ENCODE measurements at places on chromosomes 11 and 22.
A peak's percentile ranks its signal among the peaks of the same experiment; 100 is the strongest.

- peak; percentile 73 for DNase-seq
Observed at GRCh38 chr22:20569059-20570058, 61.9 kb downstream of the MED15 start.

DNA sequence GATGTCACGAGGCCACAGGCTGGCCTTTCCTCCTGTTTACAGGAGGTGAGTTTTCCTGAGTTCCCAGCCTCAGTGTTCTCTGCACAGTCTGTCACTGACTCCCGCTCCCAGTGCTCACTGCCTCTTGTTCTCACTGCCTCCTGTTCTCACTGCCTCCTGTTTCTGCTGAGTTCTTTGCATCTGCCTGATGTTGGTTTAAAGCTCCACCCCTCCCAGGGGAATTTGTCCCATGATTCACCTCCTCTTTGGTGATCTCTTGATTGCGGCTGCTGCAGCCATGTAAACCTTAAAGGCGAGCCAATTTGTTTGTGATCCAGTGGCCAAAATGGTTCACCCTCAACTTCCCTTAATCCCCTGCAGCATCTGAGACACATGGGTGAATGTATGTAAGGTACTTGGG lies 6.0 kb upstream of the TUBA8 start:
- no peak for DNase-seq

DNA sequence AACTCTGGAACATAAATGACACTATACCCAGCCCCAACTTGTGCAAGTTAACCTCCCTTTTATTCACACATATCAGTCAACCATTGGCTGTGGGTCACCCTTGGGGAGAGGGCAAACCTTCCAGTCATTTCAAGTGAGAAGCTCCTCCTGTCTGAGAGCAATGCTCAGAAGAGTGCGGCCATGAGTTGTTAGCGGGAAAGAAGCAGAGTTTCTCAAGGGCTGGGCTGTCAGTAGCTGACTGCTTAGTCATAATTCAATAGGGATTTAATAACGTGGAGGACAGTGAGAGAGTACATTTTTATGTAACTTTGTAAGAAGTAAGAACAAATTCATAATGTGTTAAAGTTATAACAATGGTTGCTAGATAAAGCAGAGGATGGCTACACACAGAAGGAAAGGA lies 5.1 kb downstream of the PATE2 start:
- DNase-seq, result no peak

DNA sequence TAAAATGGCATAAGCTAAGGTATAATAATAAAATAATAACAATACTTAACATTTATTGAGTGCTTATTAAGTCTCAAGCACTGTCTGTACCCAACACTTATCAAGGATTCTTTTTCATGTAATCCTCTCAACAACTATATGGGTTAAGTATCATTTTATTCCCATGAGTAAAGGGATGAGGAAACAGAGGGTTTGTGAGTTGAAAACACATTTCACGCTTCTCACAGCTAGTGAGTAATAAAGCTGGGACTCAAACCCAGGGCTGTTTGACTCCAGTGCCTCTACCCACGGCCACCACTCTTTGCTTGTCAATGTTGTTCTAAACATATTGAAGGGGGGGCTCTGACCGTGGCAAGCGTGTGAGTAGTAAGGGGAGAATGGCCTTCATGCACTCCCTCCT lies 8.7 kb downstream of the CD3E start:
- no peak for DNase-seq

DNA sequence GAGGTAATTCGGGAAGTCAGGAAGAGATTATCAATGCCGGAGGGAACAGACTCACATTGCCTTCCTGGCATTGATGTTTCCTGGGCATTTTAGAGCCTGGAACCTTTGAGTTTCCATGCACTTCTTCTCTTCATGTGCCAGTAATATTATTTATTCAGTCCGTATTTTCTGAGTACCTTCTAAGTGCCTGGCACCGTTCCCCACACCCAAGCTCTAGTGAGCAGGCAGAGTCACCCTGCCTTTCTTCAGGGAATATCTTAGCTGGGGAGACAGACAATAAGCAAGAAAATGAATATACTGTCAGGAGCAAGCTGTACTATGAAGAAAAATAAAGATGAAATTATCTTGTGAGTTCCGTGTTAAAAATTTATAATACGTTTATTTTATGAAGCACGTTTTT lies 136.2 kb upstream of the SEZ6L start:
- no peak for DNase-seq

- no peak for DNase-seq
Observed at GRCh38 chr11:71450507-71450906, 2.3 kb upstream of the DHCR7 start.

DNA sequence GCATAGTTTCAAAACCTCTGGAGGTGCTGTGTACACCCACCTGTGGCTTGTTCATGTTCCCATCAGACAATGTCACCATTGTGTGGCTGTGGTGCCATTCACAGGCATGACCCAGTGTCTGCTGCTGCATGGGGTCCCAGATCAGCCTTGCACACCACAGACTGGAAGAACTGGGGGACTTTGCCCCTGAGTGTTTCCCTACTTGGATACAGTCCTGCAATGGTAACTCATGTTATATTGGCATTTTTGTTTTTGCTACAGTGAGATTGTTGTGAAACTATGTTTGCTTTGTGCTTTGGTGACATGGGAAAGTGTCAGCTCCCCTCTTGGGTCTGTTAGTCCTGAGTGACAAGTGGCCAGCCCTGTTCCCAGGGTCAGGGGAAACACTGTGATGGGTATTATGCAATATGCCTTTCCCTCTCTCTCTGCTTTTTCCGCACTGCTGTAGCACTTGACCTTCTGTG lies 108.8 kb downstream of the NAV2 start:
- no peak for DNase-seq

DNA sequence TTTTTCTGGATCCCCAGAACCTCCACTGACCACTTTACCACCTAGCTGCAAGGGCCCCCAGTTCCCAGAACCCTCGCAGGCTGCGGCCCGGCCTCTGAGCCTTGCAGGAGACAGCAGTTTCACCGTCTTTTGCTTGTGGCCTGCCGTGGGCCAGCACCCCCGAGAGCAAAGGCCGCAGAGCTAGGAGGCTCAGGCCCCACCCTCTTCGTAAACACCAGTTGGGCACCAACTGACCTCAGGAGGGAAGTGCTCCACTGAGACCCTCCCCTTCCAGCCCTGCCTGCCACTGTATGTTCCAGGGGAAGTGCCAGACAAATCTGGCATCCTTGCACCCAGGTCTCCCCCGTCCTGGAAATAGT lies 23.4 kb upstream of the CREB3L1 start:
- no peak for DNase-seq

DNA sequence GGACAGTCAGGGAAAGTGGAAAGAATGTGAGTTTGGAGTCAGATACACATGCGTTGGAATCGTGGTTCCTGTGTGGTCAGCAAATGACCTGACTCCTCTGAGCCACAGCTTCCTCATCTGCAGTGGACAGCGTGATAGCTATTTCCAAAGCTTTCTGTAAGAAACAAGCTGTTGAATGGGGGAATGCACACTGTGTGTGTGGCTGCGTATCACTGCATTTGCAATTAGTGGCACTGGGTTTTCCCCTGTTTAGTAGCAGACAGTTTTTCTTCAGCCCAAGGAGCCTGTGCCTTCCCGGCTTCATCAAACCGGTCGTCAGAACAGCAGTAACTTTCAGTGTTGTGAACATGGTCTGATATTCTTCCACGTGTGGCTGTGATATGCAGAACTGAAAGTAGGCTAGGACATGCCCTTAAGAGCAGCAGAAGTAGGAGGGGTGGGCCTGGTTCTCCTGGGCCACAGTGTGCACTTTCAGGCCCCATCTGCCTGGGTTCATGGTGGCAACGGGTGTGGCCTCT lies 121.5 kb downstream of the RRAS2 start:
- DNase-seq, result no peak

GRCh38 chr11:68524213-68524612 lies 63.7 kb downstream of the PPP6R3 start:
- no peak for DNase-seq
